ENCODE measurements at places on chromosomes 4 and X. TPM values are rescaled to one million over a fixed set of nuclear protein-coding genes. Genes with fewer than 3 reads are reported as not detected.

The FAM9C gene
- not detected for polyA plus RNA-seq

The TAB3 gene
- polyA plus RNA-seq: 8.5 TPM

The NHSL2 gene
- polyA plus RNA-seq: 5.6 TPM

The GJB1 gene
- polyA plus RNA-seq: not detected

The ZNF157 gene
- polyA plus RNA-seq: 1.00 TPM

The PRKG2 gene
- not detected for polyA plus RNA-seq

The PDCL2 gene
- not detected for polyA plus RNA-seq

The CXorf58 gene
- 0.90 TPM for polyA plus RNA-seq

The MAPK10 gene
- 16.2 TPM for polyA plus RNA-seq

The PAGE2 gene
- polyA plus RNA-seq: not detected

The TMEM150C gene
- 5.3 TPM for polyA plus RNA-seq

The RPS6KA3 gene
- 9.0 TPM for polyA plus RNA-seq

The ARHGEF38 gene
- polyA plus RNA-seq: 1.1 TPM

The RIPPLY1 gene
- polyA plus RNA-seq: not detected

The ADGRA3 gene
- 29.3 TPM for polyA plus RNA-seq

The GRID2 gene
- not detected for polyA plus RNA-seq

The LGI2 gene
- polyA plus RNA-seq: 8.7 TPM

The KLKB1 gene
- not detected for polyA plus RNA-seq

The WDFY3 gene
- 15.4 TPM for polyA plus RNA-seq

The PPP1R2C gene
- not detected for polyA plus RNA-seq

The TLL1 gene
- not detected for polyA plus RNA-seq

The NPNT gene
- 26.7 TPM for polyA plus RNA-seq

The TCEAL5 gene
- not detected for polyA plus RNA-seq

The BANK1 gene
- polyA plus RNA-seq: 0.54 TPM

The FAM184B gene
- not detected for polyA plus RNA-seq

The RRH gene
- polyA plus RNA-seq: 0.15 TPM

The FREM3 gene
- not detected for polyA plus RNA-seq

The NAA10 gene
- polyA plus RNA-seq: 186 TPM

The SEPTIN11 gene
- 56.6 TPM for polyA plus RNA-seq

The ZCCHC13 gene
- polyA plus RNA-seq: not detected

The RPL39 gene
- polyA plus RNA-seq: 735 TPM

The SMIM20 gene
- 59.1 TPM for polyA plus RNA-seq

The SLC2A9 gene
- polyA plus RNA-seq: 1.3 TPM

The MND1 gene
- 15.9 TPM for polyA plus RNA-seq

The SOX3 gene
- polyA plus RNA-seq: 0.24 TPM

The NDNF gene
- polyA plus RNA-seq: 2.6 TPM

The COL25A1 gene
- polyA plus RNA-seq: 3.5 TPM

The TLR10 gene
- polyA plus RNA-seq: 0.06 TPM

The USP17L15 gene
- polyA plus RNA-seq: not detected

The SPACA5 gene
- not detected for polyA plus RNA-seq

The TIMP1 gene
- polyA plus RNA-seq: 247 TPM

The TACR3 gene
- not detected for polyA plus RNA-seq

The TMEM255A gene
- 5.2 TPM for polyA plus RNA-seq

The STAG2 gene
- polyA plus RNA-seq: 25.3 TPM

The CYLC1 gene
- polyA plus RNA-seq: not detected

The TIGD4 gene
- 0.55 TPM for polyA plus RNA-seq

The GYPB gene
- 0.43 TPM for polyA plus RNA-seq

The TCEAL2 gene
- polyA plus RNA-seq: 6.4 TPM

The HSFX2 gene
- 0.43 TPM for polyA plus RNA-seq

The PAGE2B gene
- not detected for polyA plus RNA-seq

The MAOB gene
- 2.6 TPM for polyA plus RNA-seq

The DCAF4L1 gene
- 0.07 TPM for polyA plus RNA-seq

The NRK gene
- polyA plus RNA-seq: not detected

The DIAPH2 gene
- 17.4 TPM for polyA plus RNA-seq

The GIMD1 gene
- polyA plus RNA-seq: not detected

The ARR3 gene
- polyA plus RNA-seq: 0.10 TPM

The YIPF7 gene
- not detected for polyA plus RNA-seq

The C4orf17 gene
- polyA plus RNA-seq: not detected

Measured in cardiac muscle cell (in vitro differentiated cells and primary cell).